ENCODE measurements at places on chromosomes 2 and 18.
A peak's percentile ranks its signal among the peaks of the same experiment; 100 is the strongest.

GRCh38 chr18:286515-287310, 18.9 kb upstream of the THOC1 start:
- DNase-seq: no peak

GRCh38 chr2:38600242-38600891, 2.4 kb downstream of the HNRNPLL start:
- DNase-seq: peak; percentile 30

DNA sequence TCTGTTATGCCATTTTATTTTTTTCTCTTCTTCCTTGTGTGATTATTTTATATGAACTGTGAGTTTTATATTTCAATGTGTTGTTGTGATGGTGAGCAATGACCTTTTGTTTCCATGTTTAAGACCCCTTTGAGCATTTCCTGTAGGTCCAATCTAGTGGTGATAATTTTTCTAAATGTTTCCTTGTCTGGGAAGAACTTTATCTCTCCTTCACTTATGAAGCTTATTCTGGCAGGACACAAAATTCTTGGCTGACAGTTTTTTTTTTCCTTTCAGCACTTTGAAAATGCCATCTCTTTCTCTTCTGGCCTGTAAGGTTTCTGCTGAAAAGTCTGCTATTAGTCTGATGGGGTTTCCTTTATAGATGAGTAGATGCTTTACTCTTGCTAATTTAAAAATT, 53.2 kb downstream of the G6PC2 start:
- DNase-seq: no peak

DNA sequence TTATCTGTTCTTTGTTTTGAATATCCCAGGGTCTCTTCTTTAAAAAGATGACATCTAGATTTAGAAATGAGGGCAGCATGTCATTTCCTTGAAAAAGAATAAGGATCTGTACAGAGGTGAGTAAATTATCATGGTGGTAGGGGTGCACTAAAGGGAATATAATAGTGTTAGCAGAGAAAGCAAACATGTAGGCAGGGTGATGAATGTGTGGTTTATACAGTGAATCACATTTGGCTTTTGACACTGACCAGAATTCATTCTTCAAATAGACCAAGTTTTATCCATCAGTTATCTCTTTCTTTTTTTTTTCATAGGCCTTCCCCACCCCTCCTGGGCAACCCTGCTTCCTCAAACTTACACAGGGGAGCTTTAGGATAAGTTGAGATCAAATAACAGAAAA, 184.5 kb upstream of the LRP1B start:
- DNase-seq: no peak

- no peak for DNase-seq
Observed at GRCh38 chr2:47312491-47312850, 90.5 kb upstream of the MSH2 start.

- no peak for DNase-seq
Observed at GRCh38 chr2:28354920-28355520, 37.6 kb upstream of the FOSL2 start.

- no peak for DNase-seq
Observed at GRCh38 chr18:13513021-13513420, 213.3 kb downstream of the FAM210A start.

DNA sequence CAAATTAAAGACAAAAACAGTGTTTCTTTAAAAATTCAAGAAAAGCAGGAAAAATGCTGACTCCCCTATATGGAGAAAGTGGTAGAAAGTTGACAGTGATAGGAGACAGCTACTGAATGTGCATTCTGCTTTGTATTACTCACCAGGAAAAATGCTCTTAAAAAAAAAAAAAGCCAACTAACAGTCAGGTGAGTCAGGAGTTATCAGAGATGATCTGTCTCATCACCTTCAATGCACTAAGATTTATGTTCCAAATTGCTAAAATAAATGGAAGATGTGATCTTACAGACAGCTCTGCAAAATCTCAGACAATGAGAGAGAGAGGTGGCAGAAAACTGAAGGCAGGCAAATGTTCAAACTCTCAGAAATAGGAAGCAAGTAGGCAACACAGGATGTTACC, 47.6 kb upstream of the ZNF521 start:
- no peak for DNase-seq

DNA sequence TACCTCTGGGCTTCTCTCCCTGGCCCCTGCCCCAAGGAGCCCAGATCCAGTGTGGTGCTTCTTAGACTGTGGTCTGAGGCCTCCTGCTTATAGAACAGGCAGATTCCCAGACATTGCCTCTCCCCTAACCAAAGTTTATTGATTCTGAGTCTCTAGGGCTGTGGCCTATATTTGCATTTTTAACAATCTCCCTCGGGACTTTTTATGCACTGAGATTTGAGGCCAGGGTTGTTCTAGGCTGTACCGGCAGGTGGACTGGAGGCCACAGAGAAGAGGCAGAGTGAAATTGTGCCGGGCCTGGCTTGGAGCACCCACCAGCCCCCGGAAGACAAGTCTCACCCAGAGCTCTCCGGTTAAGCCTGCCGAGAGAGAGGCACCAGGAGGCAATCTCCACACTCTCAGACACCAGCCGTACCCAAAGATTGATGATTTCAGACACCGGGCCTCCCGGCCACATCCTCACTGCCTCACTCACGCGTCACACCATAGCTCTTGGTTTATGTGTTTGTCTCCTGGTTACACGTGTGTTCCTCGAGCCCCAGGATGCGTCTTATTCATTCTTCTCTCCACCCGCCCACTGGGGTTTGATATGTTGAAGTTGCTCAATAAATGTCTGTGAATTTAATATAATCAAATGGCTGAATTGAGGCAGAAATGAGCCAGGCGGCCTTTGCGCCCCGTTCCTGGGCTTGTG, 203.7 kb downstream of the KLHL29 start:
- DNase-seq: no peak

GRCh38 chr2:604385-604784, 72.8 kb downstream of the TMEM18 start:
- DNase-seq: no peak

DNA sequence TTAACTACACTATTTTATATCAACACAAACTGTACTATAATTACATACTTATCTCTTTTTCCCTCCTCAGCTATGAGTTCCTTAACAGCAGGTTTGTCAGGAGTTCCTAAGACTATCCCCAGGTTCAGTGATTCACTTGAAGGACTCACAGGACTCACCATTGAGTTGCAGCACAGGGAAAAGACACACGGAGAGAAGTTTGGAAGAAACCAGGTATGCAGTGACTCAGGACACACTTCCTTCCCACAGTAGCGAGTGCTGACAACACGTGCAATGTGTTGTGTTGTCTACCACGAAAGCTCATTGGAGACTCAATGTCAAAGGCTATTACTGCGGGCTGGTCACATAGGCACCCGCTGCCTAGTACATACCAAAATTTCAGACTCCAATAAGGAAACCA, 32.0 kb downstream of the MGAT4A start:
- no peak for DNase-seq

- peak; percentile 87 for DNase-seq
Observed at GRCh38 chr2:144331674-144332355, 188.1 kb downstream of the ZEB2 start.

- no peak for DNase-seq
Observed at GRCh38 chr18:13440277-13441248, 222.0 kb downstream of the LDLRAD4 start.

- no peak for DNase-seq
Observed at GRCh38 chr2:239177325-239177724, 223.5 kb downstream of the HDAC4 start.

GRCh38 chr2:120873958-120874887, 138.6 kb downstream of the GLI2 start:
- DNase-seq: no peak

- no peak for DNase-seq
Observed at GRCh38 chr2:45836316-45836715, 184.8 kb downstream of the PRKCE start.

- no peak for DNase-seq
Observed at GRCh38 chr2:220002251-220002650, 374.8 kb downstream of the SLC4A3 start.

GRCh38 chr18:74715865-74716712, 118.4 kb downstream of the ZNF407 start:
- no peak for DNase-seq

- no peak for DNase-seq
Observed at GRCh38 chr18:49130261-49130660, 179.5 kb upstream of the SMAD7 start.

GRCh38 chr2:144935736-144936135, 415.8 kb upstream of the ZEB2 start:
- DNase-seq: no peak

GRCh38 chr18:57210107-57210715, 63.3 kb downstream of the BOD1L2 start:
- DNase-seq: peak; percentile 75

GRCh38 chr2:21231985-21232384, 108.2 kb downstream of the TDRD15 start:
- no peak for DNase-seq

DNA sequence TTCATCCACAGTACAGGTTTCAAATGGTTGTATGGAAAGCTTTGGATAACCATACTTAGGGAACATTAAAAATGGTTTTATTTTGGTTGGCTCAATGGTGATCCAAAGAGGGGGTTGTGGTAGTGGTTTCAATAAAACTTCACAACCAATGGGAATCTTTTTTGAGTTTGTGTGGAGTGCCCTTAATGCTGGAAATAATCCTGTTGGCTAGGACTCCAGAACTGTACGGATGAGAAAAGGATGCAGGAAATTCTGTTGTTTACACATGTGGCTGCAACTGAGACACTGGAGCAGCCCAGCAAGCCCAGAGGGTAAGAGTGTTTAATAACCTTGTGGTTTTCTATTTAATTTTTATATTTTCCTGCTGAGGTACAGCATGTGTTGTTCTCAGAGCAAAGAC, at the start of gene CCDC102B:
Gene CCDC102B, plus strand, starts transcription at position 210 of the 400 bp plus-strand sequence. CDS start 38,684 bp downstream, outside the sequence.
- DNase-seq: no peak

DNA sequence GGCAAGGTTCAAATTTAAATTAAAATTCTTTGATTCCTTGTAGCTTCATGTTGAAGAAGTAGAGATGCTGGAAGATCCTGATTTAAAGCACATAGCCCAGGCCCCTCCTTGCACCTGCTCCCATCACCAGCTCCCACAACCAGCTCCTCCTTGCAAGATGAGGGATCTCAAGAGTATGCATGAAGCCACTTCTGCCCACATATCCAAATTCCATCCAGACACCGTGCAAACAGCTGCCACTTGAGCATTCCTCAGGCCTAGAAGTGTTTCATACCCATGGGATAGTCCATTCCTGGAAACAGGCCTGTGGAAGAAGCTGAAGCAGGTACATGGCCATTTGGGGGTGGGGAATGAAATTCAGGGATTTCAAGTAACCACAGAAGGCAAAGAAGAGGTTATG, 32.4 kb upstream of the ITPRID2 start:
- DNase-seq: no peak

- no peak for DNase-seq
Observed at GRCh38 chr18:46320928-46321711, 216.9 kb downstream of the HAUS1 start.

- DNase-seq: no peak
Observed at GRCh38 chr2:98548920-98549818, 59.1 kb downstream of the COA5 start.

DNA sequence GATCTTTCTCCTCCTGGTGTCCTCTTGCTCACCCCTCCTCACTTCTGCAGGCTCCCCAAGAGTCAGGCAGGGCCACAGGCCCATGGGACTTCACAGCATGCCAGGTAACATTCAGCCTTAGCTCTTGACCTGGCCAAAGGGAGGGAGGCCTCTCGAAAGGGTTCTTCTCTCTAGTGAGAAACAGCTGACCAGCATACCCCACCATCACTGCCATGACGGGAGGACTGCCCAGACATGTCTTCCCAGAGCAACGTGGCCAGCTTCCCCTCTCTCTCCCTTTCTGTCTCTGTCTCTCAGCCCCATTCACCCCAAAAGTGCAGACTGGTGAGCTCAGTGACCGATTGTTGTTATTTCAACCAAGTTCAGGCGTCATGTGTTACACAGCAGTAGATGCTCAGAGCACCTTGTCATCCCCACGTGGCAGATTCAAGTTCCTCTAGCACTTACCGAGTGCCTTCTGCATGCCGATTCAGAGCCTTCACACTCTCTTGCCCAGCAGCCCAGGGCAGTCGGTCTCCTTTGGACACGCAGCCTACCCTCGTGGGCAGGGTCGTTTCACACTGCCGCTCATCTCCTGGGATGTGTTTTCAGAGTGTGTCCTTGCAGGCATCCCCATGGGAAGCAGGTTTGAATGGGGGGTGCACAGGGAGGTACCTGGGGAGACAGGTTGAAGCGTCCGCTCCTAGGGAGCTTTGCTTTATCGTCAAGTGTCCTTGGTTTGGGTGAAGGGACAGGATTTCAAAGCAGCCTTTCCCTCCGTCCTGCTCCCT, 259.9 kb downstream of the NDUFA10 start:
- DNase-seq: no peak

- no peak for DNase-seq
Observed at GRCh38 chr2:170026361-170026760, 151.6 kb upstream of the MYO3B start.

- no peak for DNase-seq
Observed at GRCh38 chr2:219954331-219954730, 326.9 kb downstream of the SLC4A3 start.

DNA sequence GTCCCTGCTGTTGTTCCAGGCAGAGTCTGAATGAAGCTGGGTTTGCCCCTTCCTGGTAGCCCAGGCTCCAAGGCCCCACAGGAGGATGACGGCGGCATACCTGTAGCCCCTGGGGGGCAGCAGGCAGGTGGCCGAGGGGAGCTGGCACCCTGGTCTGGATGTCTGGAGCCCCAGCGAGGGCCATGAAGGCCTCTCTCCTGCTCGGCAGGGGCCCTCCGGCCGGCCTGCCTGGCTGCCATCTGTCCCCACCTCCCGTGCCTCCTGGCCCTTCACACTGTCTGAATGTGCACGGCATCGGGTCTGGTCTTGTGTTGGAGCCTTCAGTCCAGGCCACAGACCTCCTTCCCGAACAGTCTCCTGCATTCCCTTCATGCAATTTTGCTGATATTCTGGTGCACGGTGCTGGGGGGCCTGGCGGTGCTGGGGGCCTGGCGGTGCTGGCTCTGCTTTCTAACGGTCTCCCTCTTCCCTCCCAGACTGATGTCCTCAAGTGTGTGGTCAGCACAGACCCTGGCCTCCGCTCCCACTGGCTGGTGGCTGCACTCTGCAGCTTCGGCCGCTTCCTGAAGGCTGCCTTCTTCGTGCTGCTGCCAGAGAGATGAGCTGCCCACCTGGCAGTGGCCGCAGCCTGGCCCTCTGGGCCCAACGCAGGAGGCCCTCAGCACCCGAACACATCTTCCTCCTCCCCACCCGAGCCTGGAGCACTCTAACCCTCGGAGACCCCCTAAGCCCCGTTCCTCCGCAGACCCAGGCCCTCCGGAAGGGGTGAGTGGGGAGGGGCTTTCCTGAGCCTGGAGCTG, 13.5 kb downstream of the BOK start:
- peak; percentile 15 for DNase-seq

- no peak for DNase-seq
Observed at GRCh38 chr18:46273861-46274260, 169.7 kb downstream of the HAUS1 start.

Data from NCI-H446 (cell line).